Activated CD4-positive, alpha-beta T cell treated with anti-CD3 and anti-CD28 coated beads, Interleukin-2, amount 50 U/mL, for 24 hours (primary cell): ENCODE measurements at places on chromosomes 1 and 21.
A peak's percentile ranks its signal among the peaks of the same experiment; 100 is the strongest.

- no peak for DNase-seq
These were observed 7.8 kb downstream of the NUAK2 start for GRCh38 chr1:205313563-205314308.

- peak; percentile 39 for DNase-seq
These were observed 90.7 kb upstream of the GFI1 start for GRCh38 chr1:92577261-92577895.

- DNase-seq = no peak
These were observed 126.1 kb upstream of the KLHDC7A start for GRCh38 chr1:18354612-18355011.

DNA sequence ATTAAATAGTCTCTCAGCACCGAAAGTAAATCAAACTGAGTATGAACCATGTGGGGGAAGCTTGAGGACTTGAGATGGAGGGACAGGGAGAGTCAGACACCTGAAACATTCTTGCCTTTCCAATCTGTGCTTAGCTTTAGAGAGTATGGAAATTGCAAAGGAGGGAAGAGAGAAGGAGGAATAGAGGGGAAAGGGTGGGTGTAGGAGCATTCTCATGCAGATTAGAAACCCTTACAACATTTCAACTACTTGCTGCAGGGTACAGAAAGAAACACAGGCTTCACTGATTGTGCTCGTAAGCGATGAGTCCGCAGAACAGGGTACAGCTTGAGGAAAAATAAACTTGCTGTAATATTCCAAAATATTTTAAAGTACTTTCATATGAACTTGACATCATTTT, 73.8 kb downstream of the NIBAN1 start:
- DNase-seq = no peak

- no peak for DNase-seq
These were observed 1.5 kb downstream of the LACTBL1 start for GRCh38 chr1:22971161-22971560.

DNA sequence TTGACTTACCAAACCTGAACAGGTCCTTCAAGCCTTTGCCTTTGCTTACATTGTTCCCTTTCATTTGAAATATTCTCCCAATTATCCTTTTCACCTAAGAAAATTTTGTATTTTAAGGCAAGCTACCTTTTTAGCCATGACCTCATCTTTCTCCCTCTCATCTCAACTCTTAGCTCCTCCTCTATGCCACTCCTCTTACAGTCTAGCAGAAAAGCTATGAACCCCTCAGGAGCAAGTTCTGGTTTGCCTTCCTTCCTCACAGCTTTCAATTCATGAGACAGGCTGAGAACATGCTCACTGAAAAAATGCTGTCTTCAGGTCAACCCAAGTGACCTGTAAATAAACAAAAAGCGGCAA, 8.3 kb upstream of the MUTYH start:
- DNase-seq = no peak

DNA sequence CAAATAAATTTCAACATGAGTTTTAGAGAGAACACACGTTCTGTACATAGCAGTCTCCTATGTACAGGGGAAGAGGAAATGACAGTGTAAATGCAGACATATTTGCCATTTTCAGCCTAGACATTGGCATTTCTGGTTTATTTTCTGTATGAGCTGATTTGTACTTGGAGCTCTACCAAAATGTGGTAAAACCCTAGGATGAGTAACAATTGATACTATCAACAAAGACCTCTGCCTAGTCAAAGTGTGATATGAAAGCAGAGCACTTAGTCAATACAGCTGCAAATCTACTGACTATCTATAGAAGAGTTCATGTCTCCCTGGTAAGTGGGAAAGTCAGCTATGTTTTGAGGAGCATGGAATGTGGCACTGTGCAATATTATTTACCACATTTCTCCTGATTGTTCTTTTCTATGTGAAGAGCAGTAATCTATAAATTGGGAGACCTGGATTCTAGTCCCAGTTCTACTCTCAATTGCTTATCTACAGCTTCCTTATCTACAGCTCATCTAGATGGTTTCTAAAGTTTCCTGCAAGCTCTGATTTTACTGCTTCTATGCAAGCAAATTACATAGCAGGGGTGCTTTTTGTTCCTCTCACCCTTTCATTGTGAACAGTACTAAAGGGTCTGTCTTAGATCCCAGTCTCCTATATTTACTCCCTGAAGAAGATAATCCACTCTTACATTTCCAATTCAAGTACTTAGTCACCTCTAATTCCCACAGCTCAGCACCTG, 334.2 kb downstream of the NTNG1 start:
- no peak for DNase-seq

DNA sequence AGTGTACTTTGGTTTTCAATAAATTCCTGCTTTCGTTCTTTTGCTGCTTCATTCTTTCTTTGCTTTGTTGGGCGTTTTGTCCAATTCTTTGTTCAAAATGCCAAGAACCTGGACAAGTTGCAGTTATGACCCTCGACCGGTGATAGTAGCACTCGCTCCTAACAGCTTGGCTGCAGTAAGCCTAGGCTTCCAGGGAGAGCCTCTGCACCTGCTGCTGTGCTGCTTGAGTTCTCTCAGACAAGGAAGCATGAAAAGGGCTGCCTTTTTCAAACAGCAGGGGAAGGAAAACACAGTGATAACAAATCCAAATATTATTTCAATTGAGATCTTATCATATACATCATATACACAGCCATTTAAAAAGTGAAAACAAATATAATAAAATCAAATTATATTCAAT, 12.8 kb upstream of the RIPK4 start:
- no peak for DNase-seq

- no peak for DNase-seq
These were observed 28.4 kb downstream of the EGLN1 start for GRCh38 chr1:231393668-231394067.

DNA sequence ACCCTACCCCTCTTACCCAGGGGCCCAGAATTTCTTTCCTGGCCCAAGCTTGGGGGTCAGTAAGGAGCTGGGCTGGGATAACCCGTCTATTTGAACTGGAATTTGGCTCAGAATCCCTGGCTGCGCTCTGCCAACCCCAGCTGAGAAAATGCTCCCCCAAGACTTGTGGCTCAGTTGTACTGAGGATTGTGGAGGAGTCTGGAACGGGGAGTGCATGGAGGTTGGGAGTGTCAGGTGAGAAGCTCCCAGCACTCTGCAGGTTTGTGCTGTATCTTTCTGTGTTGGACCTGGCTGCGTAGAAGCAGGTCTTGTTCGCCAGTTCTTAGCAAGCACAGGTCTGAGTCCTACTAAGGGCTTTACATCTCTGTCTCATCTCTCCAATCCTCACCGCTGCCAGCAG, 1.6 kb downstream of the TCEA3 start:
- no peak for DNase-seq
